ENCODE measurements at places on chromosomes 4 and X.

DNA sequence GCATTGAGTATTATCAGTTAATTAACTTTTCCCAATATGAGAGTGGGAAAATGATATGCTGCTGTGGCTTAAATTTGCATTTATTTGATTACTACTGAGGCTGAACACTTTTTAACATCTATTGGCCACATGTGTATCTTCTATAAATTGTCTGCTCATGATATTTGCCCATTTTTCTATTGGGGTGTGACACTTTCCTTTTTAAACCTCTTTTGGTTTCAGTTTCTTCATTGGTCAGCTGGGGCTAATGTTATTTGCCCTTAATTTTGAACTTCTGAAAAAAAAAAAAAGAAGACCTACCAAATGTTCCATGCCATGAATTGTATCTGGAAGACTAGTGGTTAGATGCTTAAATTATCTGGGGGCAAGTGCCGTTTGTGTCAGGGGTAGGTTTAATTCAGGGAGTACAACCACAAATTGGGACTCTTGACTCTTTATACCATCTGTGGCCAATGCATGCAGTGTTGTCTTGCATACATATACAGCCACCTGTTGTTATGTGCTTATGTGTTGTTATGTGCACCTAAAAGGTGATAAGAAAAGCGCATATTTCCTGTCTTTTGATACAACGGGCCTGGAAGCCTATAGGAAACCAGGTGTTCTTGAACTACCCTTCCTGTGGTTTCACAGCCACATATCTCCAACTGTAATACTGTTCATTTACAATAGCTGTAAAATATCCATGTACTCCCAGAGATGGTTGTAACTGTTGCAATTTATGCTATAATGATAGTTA is 49.0 kb downstream of the SH2D1A start:
- no peak for DNase-seq

DNA sequence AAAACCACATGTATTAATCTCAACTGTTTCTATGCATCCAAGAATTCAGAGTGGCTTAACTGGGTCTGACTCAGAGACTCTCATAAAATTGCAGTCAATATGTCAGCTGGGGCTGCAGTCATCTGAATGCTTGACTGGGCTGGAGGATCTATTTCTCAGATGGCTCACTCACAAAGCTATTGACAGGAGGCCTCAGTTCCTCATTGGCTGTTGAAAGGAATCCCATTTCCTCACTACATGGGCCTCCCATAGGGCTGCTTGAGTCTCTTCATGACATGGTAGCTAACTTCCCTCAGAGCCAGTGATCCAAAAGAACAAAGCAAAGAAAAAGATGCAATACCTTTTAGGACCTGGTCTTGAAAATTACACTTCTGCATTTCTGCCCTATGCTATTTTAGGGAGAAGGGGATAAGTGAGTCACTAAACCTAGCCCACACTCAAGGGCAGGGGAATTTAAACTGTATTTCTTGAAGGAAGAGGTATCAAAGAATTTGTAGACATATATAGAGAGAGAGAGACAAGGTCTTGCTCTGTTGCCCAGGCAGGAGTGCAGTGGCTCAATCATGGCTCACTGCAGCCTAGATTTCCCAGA is 9.8 kb downstream of the SCFD2 start:
- no peak for DNase-seq

GRCh38 chr4:74441744-74442143 is 3.2 kb upstream of the AREG start:
- no peak for DNase-seq

DNA sequence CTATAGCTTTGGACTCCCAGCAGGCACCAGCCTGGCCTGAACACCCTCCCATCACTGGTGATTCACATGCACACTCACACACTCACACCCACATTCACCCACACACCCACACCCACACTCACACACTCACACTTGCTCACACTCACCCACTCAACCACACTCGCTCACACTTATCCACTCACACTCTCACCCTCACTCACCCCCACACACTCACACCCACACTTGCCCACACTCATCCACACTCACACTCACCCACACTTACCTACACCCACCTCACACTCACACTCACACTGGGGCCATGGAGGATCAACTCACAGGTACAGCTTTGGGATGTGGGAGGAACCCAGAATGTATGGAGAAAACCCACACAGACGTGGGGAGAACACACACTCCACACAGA is 548.2 kb upstream of the FAT1 start:
- DNase-seq, result no peak

GRCh38 chr4:142292231-142292630 is 553.9 kb downstream of the INPP4B start:
- no peak for DNase-seq

DNA sequence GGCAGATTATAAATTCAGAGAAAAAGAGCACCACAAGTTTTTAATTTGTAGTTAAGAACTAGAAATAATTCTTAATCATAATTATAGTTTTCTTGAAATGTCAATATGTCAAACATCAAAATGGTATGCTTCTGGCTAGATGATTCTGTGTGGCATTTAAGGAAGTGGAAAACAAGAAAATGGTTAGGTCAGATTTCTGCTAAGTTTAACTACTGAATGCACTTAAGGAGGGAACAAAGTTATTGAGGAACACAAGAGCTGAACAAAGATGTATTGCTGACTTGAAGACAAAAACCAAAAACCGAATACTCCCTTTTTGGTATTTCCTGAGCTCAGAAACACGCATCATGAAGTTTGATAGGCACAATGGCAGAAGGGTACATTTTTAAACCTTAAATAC is 58.7 kb upstream of the GPR34 start:
- DNase-seq, result no peak

DNA sequence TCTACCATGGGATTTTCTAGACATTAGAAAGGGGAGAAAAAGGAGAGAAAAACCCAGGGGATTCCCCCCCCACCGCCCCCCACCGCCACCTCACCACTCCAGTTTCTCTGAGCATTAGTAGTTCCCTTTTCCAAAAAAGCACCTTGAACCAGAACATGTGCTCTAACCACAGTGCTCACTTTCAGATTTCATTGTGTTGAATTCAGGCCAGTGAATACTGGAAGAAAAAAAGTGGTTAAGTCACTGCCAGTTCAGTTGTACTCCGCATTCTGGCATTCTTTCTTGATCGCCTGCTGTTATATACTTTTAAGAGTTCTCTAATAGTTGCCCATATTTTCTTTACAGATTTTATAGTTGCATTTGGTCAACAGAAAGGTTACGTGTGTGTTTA is 40.9 kb downstream of the JADE3 start:
- DNase-seq, result no peak
